ENCODE measurements at places on chromosomes 6 and 20.

DNA sequence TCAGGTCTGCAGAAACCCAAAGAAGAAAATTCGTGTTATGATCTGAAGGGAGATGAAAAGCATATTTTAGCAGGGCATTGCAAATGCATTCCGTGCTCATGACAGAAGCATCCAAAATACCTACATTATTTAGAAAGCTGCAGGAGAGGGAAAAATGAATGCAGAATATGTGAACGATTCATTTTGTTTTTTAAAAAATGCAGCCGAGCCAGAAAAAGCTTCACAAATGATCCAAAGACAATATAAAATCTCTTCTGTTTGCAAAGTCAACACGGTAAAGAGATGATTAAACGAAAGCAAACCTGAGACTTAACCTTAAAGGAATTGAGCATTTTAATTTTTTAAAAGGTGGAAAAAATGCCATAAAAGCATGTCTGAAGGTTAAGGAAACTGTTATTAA lies 136.1 kb upstream of the SULF2 start:
- no peak for DNase-seq

DNA sequence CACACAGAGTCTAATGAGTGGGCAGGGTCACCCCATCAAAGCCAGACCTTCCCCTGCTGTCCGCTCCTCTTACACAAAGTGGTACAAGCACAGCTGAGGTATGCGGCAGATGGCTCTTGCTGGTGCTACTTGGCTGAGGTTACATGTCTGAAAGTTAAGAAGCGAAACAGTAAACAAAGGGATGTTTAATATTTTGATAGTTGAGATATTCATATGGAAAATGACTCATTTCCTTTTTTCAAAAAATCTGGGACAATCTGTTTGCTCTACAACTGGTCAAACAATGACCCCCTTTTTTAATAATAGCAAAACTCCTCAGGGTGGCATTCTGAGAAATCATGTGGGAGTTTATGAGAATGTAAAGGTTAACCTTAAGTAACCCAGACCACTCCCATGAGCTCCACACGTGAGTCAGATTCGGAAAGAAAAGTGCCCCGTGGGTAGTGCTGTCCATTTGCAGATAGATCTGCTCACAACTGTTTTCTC lies 245.3 kb downstream of the TBXT start:
- DNase-seq, result no peak

DNA sequence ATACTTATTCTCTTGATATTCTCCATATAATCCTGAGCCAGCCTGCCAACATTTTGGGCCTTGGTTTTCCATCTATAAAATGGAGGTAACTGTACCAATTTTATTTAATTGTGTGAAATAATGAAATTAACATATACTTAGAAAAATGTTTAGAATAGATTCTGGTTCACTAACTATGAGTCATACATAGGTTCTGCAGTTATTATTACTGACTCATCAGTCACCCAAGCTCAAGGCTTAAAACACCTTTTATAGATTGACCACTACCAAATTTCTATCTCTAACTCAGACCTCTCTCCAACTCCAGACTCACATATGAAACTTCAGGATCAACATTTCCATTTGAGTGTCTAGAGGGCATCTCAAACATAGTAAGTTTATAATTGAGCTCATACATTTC lies 1277.2 kb upstream of the GJE1 start:
- no peak for DNase-seq

GRCh38 chr6:22025468-22026163 lies 271.2 kb downstream of the PRL start:
- no peak for DNase-seq

DNA sequence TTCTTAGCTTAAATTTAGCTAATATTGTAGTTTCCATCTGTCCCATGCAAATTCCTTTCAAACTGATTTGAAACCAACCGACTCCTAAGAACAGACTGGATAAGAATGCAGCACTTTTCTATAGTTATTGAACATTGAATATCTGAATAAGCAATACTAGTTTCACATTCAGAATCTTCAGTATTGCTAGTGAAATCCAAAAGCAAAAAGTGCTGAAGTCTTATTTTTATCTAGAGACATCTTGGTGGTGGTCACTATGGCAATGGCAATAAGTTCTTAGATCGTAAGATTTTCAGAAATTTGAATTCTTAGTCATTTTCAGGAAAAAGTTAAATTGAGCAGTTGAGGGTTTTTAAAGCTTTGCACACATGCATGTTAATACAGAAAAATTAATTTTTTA lies 2.7 kb downstream of the TFB1M start:
- no peak for DNase-seq

DNA sequence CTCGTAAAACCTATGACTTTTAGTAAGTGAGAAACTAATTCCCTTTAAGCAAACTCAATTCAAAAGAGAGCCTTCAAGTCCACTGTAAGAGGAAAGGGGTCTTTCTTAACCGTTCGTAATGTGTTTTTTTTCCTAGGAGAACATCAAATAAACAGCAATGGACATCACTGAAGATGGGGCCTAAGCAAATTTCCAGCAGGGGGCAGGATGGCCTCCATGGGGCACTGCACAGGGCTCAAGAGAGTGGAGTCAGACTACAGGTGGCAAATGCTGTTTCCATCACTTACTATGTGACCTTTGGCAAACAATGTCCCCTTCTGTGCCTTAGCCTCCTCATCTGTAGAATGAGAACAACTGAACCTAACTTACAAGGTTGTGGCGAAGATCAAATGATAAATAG lies 88.7 kb downstream of the ARHGAP18 start:
- no peak for DNase-seq

- DNase-seq, result no peak
Observed at GRCh38 chr6:136129365-136129764, 120.7 kb downstream of the MTFR2 start.

DNA sequence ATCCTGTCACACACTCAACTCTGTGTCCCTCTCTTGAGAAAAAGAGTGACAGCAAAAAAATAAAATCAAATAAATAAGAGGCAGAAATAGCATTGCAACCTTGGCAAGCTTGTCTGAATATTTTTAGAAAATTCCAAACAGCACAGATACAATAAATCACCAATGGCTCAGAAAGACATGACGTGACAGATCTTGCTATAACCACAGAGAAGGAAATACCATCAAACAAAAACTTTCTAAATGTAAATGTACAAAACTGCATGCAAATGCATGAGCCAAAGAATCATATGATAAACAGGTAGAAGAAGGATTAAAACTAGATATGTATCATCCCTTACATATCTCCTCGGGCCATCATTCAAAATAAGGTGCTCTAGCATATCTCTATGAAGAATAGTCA lies 549.2 kb upstream of the NOX3 start:
- no peak for DNase-seq

DNA sequence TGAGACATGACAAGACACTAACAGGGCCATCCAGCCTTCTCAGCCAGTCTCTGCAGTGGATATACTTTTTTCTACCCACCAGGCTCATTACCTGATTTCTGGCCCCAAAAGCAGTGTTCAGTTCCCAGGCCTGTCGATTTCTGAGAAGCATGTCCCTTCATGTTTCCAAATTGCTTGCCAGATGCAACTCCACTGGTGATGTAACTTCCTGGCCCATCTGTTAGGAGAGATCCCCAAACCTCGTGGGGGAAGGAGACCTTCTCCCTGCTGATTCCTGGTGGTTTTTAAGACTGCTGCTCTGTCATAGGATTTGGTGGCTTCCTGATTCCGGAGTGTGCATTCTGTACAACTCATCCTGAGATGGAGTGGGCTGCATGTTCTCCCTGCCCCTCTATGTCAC lies 31.6 kb upstream of the MRPS10 start:
- no peak for DNase-seq

Data from left renal cortex interstitium (tissue), 4 donors.